ENCODE measurements at places on chromosomes 3 and 15. TPM values are rescaled to one million over a fixed set of nuclear protein-coding genes. Genes with fewer than 3 reads are reported as not detected.

DNA sequence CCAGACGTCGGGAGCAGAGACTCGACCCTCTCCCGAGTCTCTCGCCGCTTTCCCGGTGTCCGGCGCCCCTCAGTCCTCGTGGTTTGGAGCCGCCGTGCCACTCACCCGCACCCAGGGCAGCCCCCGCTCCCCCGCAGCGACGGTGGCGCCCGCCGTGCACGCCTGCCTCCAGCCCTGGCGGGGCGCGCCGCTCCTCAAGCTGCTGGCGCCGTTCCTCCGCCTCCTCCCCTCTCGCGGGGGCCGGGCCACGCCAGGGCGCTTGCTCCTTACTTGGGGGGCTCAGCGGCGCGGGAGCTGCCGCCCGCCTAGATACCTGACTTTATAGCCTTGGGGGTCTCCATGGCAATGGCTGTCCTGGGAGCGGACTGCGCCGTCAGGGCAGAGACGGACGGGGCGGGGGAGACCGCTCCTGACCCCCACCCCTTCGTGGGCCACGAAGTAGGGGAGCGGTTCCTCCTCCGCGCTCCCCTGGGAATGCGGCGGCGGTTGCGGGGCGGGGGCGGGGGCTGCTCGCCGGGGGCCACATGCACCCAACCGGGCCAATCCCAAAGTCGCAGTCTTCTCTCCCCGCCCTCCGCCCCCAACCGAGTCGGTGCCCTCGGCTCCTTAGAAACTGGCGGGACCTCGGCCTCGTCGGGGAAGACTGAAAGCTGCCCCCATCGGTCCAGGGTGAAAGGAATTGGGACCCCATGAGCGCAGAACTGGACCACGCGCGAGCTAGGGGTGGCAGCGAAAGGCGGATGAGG, at the start of gene ANKRD63:
Gene ANKRD63, minus strand, starts transcription at position 196 of the 746 bp plus-strand sequence. CDS start 478 bp downstream, outside the sequence.
- DNase-seq, result peak; percentile 48

The SHC4 gene
- 0.09 TPM for polyA plus RNA-seq

DNA sequence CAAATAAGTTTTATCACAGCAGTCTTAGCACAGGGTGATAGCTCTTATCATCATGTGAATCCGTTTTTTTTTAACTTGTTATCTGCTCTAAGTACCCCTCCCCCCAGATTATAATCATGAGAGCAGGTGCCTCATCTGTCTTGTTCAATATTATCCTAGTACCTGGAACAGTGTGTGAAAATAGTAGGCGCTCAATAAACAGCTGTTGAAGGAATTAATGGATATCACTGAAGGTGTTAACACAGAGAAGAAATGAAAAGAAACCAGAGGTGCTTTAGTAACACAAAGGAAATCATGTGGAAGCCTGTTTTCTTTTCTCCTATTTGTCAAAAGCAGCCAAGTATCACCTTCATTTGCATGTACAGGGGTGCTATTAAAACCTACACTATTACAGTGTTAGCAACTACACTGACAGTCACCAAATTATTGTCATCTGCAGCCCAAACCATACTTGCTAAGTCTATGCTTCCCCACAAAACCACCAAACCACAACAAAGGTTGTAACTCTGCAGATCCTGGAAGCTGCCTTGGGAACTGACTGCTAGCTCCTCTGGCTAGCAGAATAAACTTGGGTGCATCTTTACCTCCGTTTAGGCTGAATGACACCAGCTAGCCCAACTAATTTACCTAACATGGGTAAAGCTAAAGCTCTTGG, 2.9 kb downstream of the XPC start:
- DNase-seq, result no peak

The FOXL2NB gene
- not detected for polyA plus RNA-seq

DNA sequence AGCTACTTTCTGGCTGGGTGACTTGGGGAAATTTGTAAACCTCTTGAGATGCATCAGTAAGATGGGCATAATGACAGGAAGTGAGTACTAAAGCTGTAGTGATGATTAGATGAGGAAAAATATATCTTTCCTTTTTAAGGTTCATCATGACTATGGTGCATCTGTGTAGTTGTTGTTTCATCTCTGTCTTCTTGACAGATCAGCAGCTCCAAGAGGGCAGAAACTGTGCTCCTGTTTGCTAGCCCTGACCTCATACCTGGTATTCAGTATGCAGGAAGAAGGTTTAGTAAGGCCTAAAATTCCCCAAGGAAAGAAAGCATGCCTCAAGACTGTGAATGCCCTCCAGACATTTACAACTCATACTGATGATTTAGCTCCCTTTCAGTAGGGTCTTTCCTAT, 82.5 kb upstream of the PSMD6 start:
- no peak for DNase-seq

The C3orf20 gene
- not detected for polyA plus RNA-seq

- DNase-seq, result no peak
Observed at GRCh38 chr3:134427400-134428111, 53.3 kb upstream of the AMOTL2 start.

DNA sequence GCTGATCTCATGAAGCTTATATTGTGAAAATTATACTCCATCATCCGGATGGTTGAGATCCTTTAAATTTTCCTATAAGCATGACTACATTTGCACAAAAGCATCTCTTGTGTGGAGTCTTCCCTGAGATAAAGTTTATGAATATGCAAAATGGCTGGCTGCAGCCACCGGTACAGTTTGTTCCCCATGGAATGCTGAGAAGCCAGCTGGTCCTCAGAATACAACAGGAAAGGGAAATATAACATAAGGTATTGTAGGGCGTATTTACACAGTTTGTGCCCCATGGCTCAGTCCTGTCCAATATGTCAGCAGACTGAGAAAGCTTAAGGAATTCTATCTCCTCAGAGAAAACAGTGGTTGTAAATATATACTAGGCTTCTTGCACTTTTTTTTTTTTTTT, 468.6 kb downstream of the CNTN6 start:
- DNase-seq, result no peak

DNA sequence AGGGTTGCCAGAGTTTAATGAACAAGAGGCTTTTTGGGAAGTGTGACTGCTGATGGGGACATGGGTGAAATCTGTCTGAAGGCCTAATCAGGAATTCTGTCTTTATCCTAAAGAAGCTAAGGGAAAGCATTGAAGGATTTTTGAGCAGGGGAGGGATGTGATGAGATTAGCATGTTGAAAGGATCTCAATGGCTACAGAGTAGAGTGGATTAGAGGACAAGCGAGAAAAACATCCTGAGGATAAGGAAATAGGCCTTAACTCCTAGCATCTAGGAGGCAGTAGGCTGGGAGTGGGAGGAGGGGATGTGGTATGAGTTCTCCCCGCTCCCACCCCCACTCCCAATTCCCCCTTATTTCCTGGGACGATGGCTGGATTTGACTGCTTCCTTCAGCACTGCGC, 35.1 kb upstream of the SNTN start:
- no peak for DNase-seq

All from lung (tissue), 17 donors.